ENCODE measurements at places on chromosomes 7 and 10.

DNA sequence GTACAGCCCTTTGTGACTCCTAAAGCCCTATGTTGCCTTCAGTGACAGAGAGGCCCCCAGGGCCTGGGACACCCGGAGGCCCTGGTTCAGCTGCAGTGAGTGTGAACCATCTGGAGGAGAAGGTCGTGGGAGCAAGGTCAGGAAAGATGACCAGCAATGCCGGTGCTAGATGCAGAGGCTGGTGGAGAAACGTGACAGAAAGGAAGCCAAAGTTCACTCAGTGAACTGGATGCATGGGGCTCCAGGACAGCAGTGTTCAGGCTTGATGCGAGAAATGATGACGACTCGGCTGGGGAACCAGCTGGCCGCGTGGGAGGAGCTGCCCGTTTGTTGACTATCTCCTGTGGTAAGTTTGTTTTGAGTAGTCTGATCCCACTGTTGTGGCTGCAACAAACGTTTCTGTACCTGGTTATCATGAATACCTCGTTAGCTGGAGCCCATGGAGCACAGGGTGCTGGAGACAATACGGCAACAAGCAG lies 54.1 kb upstream of the MKRN1 start:
- DNase-seq, result no peak

- no peak for DNase-seq
Measured at GRCh38 chr10:131844529-131845084, 56.2 kb upstream of the PPP2R2D start.

- no peak for DNase-seq
Measured at GRCh38 chr7:106169821-106170610, 57.9 kb upstream of the SYPL1 start.

- no peak for DNase-seq
Measured at GRCh38 chr10:1148855-1149605, 92.8 kb downstream of the WDR37 start.

DNA sequence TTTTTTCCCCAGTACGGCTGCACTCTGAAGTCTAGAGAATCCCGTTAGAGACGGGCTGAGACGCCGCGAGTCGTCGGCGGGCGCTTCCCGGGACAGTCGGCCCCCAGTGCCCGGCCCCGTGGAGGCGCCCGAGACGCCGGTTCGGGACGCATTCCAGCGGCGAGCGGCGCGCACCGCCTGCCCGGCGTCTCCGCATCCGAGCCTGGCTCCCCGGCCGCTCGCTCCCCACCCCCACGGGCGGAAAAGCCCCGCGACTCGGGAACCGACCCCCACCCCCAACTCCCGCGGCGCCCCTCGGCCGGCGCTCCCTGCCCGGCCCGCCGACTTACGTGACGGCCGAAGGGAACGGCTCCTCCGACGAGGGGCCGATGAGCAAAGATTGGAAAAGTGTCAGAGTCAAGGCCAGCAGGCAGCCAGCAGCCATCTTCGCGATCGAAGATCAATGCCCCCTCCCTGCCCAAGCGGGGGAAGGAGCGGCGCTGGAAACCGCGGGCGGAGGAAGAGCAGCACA lies 486 bp downstream of the CACNA2D1 start:
- no peak for DNase-seq

All from stimulated activated CD4-positive, alpha-beta T cell treated with anti-CD3 and anti-CD28 coated beads, Interleukin-12 subunit alpha, Interleukin-12 subunit beta, amount 100 ng/mL, for 24 hours (primary cell).